ENCODE measurements at places on chromosomes 5 and 9.

DNA sequence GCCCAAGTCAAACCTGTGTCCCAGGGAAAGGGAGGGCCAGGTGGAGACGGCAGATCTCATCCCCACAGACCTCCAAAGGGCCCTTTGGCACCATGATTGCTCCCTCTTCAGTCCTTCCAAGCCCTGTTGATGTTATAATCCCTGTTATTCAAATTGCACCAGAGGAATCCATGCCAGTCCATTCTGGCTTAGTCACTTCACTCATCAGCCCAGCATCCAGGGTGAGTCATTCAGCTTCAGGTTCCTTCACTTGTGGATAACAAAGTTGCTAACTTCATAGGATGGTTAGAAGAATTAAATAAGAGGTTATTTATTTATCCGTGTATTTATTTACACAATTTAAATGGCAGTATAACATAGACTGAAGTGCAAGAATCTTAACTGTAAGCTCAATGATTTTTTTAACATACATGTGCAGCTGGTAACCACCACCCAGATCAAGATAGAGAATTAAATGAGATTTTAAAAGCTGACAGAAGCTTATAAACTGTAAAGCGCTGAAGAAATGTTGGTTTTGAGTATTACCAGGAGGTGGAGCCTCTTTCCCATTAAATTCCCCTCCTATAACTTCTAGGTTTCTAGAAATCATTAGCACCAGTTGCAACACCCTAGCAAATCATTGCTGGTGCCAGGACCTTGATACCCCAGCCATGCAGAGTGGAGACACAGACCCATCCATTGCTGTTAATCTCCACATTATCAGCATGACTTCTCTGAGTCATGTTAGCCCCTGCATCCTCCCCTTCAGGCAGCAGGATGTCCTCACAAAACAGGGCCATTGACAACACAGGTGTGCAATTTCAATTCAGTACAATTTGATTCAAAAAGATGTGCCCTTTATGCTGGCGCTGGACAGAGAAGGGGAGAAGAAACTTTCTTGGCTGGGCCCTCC, 77.4 kb downstream of the SEC61B start:
- ATAC-seq: no peak

DNA sequence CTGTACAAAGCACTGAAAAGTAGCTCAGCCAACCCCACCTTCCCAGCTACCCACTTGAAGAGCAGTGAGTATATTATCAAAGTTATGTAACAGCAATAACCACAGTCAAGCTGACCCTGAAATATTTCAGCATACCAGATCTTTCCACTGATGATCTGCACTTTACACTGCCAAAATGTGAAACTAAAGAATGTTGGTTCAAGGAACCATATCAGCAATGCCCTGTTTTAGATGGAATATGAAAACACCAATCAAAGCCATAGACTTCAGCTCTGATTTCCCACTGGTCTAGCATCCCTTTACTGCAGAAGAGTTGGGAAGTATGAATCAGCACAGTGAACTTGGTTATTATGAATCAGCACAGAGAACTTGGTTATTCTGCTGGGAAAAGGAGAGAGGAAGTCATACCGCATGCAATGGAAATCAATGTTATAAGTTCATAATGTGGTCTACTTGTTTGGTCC, 20.0 kb downstream of the CEMIP2 start:
- no peak for ATAC-seq

GRCh38 chr5:1665231-1665630, 134.4 kb downstream of the MRPL36 start:
- ATAC-seq: no peak

DNA sequence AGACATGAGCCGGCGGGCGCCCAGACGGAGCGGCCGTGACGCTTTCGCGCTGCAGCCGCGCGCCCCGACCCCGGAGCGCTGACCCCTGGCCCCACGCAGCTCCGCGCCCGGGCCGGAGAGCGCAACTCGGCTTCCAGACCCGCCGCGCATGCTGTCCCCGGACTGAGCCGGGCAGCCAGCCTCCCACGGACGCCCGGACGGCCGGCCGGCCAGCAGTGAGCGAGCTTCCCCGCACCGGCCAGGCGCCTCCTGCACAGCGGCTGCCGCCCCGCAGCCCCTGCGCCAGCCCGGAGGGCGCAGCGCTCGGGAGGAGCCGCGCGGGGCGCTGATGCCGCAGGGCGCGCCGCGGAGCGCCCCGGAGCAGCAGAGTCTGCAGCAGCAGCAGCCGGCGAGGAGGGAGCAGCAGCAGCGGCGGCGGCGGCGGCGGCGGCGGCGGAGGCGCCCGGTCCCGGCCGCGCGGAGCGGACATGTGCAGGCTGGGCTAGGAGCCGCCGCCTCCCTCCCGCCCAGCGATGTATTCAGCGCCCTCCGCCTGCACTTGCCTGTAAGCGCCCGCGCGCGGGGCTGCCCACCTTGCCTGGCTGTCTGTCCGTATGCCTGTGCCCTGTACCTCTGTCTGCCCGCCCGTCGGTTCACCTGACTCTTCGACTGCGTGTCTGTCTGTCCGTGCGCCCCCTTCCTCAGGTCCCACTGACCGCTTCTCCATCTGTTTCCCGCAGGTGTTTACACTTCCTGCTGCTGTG, 412 bp downstream of the FGF18 start:
- ATAC-seq: peak; percentile 57

- no peak for ATAC-seq
Measured at GRCh38 chr9:135222881-135223760, 135.7 kb downstream of the OLFM1 start.

DNA sequence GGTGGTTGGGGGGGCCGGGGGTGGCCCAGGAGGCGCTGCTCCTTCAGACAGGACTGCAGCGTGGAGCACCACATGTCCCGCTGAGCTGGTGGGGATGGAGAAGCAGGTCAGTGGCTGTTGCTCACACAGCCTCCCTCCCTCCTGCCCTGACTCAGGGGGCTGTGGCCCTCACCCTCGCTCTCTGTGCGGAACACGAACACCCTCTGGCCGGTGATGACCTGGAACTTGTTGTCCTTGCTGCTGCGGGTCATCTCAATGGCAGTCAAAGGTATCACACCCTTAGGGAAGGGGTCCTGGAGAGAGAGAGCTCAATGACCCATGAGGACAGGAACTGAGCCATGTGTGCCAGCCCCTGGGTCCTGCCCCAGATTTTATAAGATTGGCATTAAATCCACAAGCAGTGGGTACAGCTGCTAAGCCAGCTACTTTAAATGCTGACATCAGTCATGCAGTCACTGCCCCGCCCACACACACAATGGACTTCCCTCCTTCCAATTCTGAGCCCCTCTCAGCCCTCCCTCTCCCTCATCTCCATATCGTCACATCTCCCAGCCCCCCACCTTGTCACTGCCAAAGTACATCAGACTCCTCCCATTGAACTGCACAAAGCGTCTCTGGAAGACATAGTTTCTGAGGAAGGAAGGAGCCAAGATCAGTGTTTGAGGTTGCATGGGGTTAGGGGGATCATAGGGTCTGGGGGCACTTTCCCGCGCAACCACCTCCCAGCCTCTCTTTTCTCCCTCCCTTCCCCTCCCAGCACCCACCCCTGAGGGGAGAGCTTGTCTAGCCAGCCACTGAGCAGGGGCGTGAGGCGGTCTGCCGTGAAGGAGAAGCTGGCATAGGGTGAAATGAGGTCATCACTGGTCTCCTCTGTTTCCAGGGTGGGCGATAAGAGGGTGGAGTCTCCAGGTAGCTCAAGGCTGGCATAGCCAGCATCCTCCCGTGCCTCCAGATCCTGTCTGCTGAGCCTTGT, 8.9 kb downstream of the ARAP3 start:
- ATAC-seq: no peak

Measured in activated CD4-positive, CD25-positive, alpha-beta regulatory T cell treated with anti-CD3 and anti-CD28 coated beads, Interleukin-2, amount 50 U/mL, for 24 hours (primary cell).